Activated CD4-positive, alpha-beta T cell treated with anti-CD3 and anti-CD28 coated beads, Interleukin-2, amount 10 ng/mL, durations not matched to agents 7 days and 5 days (primary cell): ENCODE measurements at places on chromosomes 4 and X.

- H3K27ac ChIP-seq = no peak overlapping the region
- H3K4me1 ChIP-seq = no peaks in the 10 kb centered on the region
- no peak overlapping the region for H3K4me3 ChIP-seq
- no peaks in the 10 kb centered on the region for H3K27me3 ChIP-seq
These were observed 746.1 kb upstream of the EPHA5 start for GRCh38 chr4:66416425-66416824.

DNA sequence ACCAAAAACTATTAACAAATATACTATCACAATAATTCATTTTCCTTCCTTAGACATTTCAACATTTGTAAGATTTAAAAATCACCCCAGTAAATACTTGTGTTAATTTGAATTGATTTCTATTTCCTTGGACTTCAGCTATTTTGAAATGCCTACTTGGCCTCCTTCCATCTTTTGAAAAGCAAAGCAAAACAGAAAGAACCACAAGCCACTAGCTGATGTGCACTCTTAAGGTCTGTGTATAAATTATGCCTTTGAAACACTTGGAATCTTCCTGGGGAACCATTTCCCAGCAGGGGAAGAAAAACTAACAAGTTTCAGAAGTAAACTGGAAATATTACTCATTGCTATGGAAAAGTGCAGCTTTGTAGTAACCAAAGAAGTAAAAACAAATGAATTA is 139.8 kb downstream of the CLCN4 start:
- no peak overlapping the region for H3K27ac ChIP-seq
- no peaks in the 10 kb centered on the region for H3K27me3 ChIP-seq
- H3K36me3 ChIP-seq = no peaks in the 10 kb centered on the region
- no peaks in the 10 kb centered on the region for H3K4me1 ChIP-seq
- DNase-seq = no peak
- no peak overlapping the region for H3K4me3 ChIP-seq

DNA sequence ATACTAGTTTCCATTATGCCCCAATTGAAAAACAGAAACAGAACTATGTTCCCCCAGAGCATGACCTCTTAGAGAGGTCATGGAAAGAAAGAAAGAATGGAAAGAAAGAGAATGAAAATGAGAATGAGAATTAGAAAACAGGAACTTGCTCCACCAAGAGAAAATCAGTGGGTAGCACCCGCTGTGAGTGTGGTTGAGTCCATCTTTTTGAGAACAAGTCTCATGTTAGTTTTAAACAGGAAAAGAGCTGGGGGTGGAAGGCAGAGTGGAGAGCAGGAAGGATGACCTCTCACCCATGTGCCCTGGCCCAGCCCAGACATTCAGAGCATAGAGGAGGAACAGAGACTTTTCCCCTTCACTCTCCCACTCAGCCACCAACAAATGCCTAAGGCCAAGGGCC is 4.9 kb downstream of the GSX2 start:
- H3K27me3 ChIP-seq = peaks cover 84% of the 10 kb centered on the region
- DNase-seq = no peak
- peaks cover 38% of the 10 kb centered on the region for H3K4me1 ChIP-seq
- no peaks in the 10 kb centered on the region for H3K36me3 ChIP-seq
- H3K4me3 ChIP-seq = no peak overlapping the region
- H3K27ac ChIP-seq = no peak overlapping the region

DNA sequence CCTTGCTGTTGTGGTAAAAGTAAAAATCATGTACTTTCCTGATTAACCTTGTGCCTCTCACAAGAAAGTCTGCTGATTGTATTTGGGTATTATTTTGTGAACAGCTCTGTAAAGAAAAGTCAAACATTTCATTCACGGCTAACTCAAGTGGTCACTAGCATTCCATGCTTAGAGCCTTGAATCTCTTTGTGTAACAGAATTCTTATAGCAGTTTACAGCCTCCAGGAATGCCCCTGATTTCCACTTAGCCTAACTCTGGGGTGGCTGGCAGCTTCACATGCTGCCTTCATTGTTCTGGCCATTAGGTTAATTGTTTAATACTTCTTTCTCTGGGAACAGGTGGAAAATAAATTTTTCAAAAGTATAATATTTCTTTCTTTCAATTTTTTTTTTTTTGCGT is 226.7 kb downstream of the RBMX2 start:
- H3K36me3 ChIP-seq = no peaks in the 10 kb centered on the region
- no peaks in the 10 kb centered on the region for H3K4me1 ChIP-seq
- no peak overlapping the region for H3K4me3 ChIP-seq
- DNase-seq = no peak
- H3K27me3 ChIP-seq = no peaks in the 10 kb centered on the region

- H3K4me1 ChIP-seq = peaks cover 2% of the 10 kb centered on the region
- peaks cover 37% of the 10 kb centered on the region for H3K27me3 ChIP-seq
- no peak for DNase-seq
- H3K27ac ChIP-seq = no peak overlapping the region
These were observed 5.1 kb downstream of the HS6ST2 start for GRCh38 chrX:132953354-132953753.

DNA sequence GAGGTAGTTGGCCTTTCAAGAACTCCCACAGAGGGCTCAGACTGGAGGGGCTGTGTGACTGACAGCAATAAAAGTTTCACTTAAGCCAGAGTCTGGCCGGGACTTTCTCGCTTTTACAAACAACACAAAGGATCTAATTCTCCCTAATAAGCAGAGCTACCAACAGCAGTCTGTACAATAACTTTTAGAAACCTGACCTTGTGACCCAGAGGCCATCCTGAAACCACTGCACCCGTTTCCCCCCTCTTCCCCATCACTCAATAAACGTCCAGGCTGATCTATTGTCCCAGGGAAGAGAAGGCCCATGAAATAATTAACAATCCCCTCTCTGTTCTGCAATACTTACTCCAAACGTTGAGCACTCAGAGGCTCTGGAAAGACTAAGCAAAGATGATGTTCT is 442.4 kb downstream of the ZIC3 start:
- DNase-seq = no peak
- no peaks in the 10 kb centered on the region for H3K36me3 ChIP-seq
- H3K27ac ChIP-seq = no peak overlapping the region
- no peaks in the 10 kb centered on the region for H3K4me1 ChIP-seq
- no peaks in the 10 kb centered on the region for H3K27me3 ChIP-seq

GRCh38 chr4:7254736-7255487 is 62.6 kb downstream of the SORCS2 start:
- no peak overlapping the region for H3K4me3 ChIP-seq
- H3K36me3 ChIP-seq = no peaks in the 10 kb centered on the region
- H3K27ac ChIP-seq = no peak overlapping the region
- no peak for DNase-seq
- H3K4me1 ChIP-seq = no peaks in the 10 kb centered on the region
- H3K27me3 ChIP-seq = no peaks in the 10 kb centered on the region
